Breast epithelium (tissue), 4 donors: ENCODE measurements at places on chromosomes 7 and 10.

DNA sequence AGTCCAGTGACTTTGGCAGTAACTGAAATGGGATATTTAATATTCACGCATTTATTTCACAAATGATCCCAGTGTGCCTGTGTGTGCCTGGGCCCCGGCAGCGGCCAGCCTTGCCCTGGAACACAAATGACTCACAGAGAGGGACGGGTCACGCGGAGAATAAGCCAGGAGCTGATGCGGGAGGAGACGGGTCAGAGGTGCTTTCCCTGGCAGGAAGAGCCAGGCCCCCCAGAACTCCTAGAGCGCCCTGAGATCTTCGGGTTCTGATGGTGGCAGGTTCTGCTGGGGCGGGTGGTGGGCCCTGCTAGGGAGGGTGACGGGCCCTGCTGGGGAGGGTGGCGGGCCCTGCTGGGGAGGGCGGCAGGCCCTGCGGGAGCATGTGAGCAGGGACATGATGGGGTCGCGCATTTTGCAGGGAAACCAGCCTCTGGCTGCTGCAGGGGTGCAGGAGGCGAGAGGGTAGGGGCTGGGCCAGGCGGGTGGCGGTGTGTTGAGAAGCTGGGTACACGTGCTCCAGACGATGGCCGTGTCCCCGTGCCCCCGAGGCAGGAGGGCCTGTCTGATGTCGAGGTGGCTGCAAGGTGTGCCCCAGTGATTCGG is 84.2 kb upstream of the DIP2C start:
- H3K4me1 ChIP-seq = no peaks in the 10 kb centered on the region
- no peak for DNase-seq
- H3K27me3 ChIP-seq = no peaks in the 10 kb centered on the region
- H3K36me3 ChIP-seq = no peaks in the 10 kb centered on the region

- no peaks in the 10 kb centered on the region for H3K4me1 ChIP-seq
- H3K4me3 ChIP-seq = no peak overlapping the region
- H3K27ac ChIP-seq = no peak overlapping the region
- H3K36me3 ChIP-seq = no peaks in the 10 kb centered on the region
- no peak for DNase-seq
These were observed 17.0 kb downstream of the ADRA2A start for GRCh38 chr10:111093741-111094380.

DNA sequence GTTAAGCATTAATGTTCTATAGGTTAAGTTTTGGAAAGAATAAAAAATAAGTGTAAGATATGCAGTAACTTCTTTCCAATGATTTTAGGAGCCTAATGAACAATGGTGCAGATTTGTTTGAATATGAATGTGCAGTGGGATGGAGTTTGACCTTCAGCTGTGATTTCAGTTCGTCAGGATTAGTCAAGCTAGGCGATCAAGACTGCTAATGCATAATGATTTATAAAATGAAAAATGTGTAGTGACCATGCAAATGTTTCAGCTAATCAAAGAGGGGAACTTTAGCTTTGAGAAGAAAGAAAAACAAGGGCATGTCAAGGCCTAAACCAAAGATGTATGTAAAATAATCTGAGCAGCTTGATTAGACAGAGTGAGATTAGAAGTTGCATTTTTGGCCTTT is 208.5 kb downstream of the FOXP2 start:
- H3K4me1 ChIP-seq = no peaks in the 10 kb centered on the region
- H3K4me3 ChIP-seq = no peak overlapping the region
- no peaks in the 10 kb centered on the region for H3K36me3 ChIP-seq

DNA sequence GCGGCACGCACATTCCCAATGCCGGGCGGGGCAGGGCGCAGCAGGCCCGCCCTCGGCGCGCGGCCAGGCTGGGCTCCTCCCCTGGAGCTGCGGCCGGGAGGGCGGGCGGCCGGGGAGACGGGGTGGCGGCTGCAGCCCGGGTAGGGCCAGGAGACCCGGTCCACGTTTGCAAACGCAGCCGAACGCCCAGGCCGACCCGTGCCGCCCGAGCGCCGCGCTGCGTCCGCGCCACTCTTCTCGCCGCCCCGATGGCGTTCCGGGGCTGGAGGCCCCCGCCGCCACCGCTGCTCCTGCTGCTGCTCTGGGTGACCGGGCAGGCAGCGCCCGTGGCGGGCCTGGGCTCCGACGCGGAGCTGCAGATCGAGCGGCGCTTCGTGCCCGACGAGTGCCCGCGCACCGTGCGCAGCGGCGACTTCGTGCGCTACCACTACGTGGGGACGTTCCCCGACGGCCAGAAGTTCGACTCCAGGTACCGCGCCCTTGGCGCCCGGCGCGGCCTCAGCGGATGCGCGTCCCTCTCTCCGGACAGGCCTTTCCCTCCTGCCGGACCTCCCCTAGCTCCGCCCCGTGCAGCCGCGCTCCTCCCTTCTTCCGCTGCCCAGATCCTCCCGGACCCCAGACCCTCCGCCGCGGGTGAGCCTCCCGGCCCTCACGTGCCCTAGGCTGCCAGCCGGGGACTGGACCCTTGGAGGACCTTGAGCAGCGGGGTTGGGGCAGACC is at the start of gene FKBP9:
Gene FKBP9, plus strand, starts transcription at position 115 of the 720 bp plus-strand sequence. Its CDS starts 134 bp downstream, at position 249.
- H3K27ac ChIP-seq = peak within 1 kb of the TSS; percentile 91
- H3K36me3 ChIP-seq = no peaks in the 10 kb centered on the region
- H3K4me3 ChIP-seq = peak within 1 kb of the TSS; percentile 95
- H3K27me3 ChIP-seq = no peaks in the 10 kb centered on the region
- peak; percentile 22 for DNase-seq

DNA sequence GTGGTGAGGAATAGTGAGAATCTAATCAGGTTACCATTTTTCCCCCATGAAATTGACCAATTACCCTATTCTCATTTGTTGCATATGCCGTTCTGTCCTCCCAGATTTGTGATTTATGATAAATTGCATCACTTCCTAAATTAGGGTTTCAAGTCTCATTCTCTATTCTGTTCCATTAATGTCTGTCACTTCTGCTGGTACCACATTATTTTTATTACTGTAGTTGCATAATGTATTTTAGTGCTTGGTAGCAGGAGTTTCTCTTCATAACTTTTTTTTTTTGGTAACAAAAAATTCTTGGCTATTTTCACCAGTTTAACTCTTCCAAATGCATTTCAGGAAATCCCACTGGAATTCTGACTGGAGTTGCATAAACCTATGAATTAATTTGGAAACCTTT is 44.0 kb upstream of the FAM133B start:
- peak overlapping the region; percentile 41 for H3K27ac ChIP-seq
- no peak for DNase-seq
- no peaks in the 10 kb centered on the region for H3K27me3 ChIP-seq
- H3K4me1 ChIP-seq = no peaks in the 10 kb centered on the region

GRCh38 chr7:13702251-13702650 is 287.2 kb downstream of the ETV1 start:
- no peak for DNase-seq
- H3K36me3 ChIP-seq = no peaks in the 10 kb centered on the region
- H3K27me3 ChIP-seq = no peaks in the 10 kb centered on the region
- no peak overlapping the region for H3K27ac ChIP-seq

- no peaks in the 10 kb centered on the region for H3K36me3 ChIP-seq
- H3K4me1 ChIP-seq = no peaks in the 10 kb centered on the region
- no peak overlapping the region for H3K4me3 ChIP-seq
These were observed 35.8 kb upstream of the GPR37 start for GRCh38 chr7:124801330-124801895.

DNA sequence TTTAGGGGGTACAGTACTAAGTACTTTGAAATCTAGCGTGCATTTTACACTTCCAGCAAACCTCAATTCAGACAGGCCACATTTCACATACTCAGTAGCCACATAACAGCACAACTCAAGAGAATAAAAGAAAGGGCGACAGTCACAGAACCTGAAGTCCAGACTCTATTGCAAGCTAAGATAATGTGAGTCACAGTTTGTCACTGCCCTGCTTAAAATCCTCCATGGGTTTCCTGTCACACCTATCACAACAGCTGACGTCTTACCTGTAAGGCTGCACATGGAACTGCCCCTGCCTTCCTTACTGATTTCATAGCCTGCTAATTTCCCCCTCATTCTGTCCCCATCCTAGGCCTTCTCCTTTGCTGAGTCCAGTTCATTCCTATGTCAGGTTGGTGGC is 16.1 kb upstream of the CDK14 start:
- DNase-seq = no peak
- H3K27me3 ChIP-seq = no peaks in the 10 kb centered on the region
- peaks cover 4% of the 10 kb centered on the region for H3K4me1 ChIP-seq
- H3K27ac ChIP-seq = peak overlapping the region; percentile 66

GRCh38 chr10:97886286-97886685 is 36.6 kb downstream of the GOLGA7B start:
- H3K4me1 ChIP-seq = no peaks in the 10 kb centered on the region
- DNase-seq = no peak

GRCh38 chr7:127683776-127684681 is 32.0 kb downstream of the SND1 start:
- no peak overlapping the region for H3K27ac ChIP-seq
- H3K27me3 ChIP-seq = no peaks in the 10 kb centered on the region
- no peaks in the 10 kb centered on the region for H3K36me3 ChIP-seq
- DNase-seq = no peak
- no peak overlapping the region for H3K4me3 ChIP-seq
- H3K4me1 ChIP-seq = no peaks in the 10 kb centered on the region

- H3K36me3 ChIP-seq = no peaks in the 10 kb centered on the region
- peak overlapping the region; percentile 59 for H3K27ac ChIP-seq
- no peak for DNase-seq
- H3K4me1 ChIP-seq = no peaks in the 10 kb centered on the region
These were observed 23.6 kb upstream of the CD36 start for GRCh38 chr7:80614851-80615271.

- H3K27me3 ChIP-seq = peaks cover 3% of the 10 kb centered on the region
- H3K36me3 ChIP-seq = no peaks in the 10 kb centered on the region
- no peak overlapping the region for H3K27ac ChIP-seq
- H3K4me3 ChIP-seq = peak overlapping the region; percentile 38
- peaks cover 10% of the 10 kb centered on the region for H3K4me1 ChIP-seq
- no peak for DNase-seq
These were observed 4.3 kb downstream of the ELOVL3 start for GRCh38 chr10:102230264-102230860.

DNA sequence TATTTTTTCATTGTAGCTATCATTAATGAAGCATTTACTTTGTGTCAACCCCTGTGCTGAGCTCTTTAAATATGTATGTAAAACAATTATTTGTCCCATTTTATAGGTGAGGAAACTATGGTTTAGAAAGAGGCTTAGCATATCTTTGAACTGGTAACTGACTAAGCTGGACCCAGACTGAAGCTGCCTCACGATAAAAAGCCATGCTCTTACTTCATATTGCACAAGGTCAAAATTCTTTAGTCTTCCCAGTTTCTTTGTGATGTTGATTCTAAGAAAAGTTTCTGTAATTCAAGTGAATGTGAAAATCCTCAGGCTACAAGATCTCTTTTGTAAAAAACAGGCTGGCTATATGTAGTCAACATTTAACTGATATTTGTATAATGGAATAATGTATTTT is 46.6 kb upstream of the SLC16A12 start:
- no peaks in the 10 kb centered on the region for H3K27me3 ChIP-seq
- H3K36me3 ChIP-seq = no peaks in the 10 kb centered on the region
- no peaks in the 10 kb centered on the region for H3K4me1 ChIP-seq
